ENCODE measurements at places on chromosomes 16 and 17.

DNA sequence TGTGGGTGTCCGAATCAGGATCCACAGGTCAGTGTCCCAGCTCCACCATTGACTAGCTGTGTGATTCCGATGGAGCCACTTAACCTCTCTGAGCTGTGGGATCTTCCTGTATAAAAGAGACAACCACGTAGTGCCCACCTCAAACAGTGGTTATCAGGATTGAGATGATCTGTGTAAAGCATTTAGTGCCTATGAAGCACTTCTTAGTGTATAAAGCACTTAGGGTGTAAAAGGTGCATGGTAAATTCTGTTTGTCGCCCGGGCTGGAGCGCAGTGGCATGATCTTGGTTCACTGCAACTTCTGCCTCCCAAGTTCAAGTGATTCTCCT lies 95.2 kb downstream of the MARF1 start:
- no peak for DNase-seq

- DNase-seq, result no peak
These were observed 3.3 kb upstream of the FDXR start for GRCh38 chr17:74875977-74876593.

DNA sequence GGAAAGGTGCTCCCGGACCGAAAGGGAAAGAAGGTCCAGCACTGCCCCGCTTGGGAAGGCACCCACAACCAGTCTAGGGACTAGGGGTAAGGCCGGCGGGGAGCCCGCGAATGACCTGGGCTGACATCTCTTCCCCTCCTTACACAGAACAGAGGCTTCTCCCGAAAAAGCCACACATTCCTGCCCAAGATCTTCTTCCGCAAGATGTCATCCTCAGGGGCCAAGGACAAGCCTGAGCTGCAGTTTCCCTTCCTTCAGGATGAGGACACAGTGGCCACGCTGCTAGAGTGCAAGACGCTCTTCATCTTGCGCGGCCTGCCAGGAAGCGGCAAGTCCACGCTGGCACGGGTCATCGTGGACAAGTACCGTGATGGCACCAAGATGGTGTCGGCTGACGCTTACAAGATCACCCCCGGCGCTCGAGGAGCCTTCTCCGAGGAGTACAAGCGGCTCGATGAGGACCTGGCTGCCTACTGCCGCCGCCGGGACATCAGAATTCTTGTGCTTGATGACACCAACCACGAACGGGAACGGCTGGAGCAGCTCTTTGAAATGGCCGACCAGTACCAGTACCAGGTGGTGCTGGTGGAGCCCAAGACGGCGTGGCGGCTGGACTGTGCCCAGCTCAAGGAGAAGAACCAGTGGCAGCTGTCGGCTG lies 1.5 kb downstream of the CNP start:
- DNase-seq, result no peak

GRCh38 chr17:2400474-2400866 lies 390 bp downstream of the MNT start:
- peak; percentile 65 for DNase-seq

GRCh38 chr17:43550754-43551153 lies 4.6 kb upstream of the ETV4 start:
- DNase-seq, result no peak

- DNase-seq, result no peak
These were observed 61.2 kb downstream of the RAB11FIP4 start for GRCh38 chr17:31452561-31453110.
